ENCODE measurements at places on chromosomes 4 and X.
A peak's percentile ranks its signal among the peaks of the same experiment; 100 is the strongest.

GRCh38 chr4:26206339-26206738 lies 114.5 kb upstream of the RBPJ start:
- peak; percentile 94 for DNase-seq

- no peak for DNase-seq
These were observed 68.7 kb upstream of the NDST3 start for GRCh38 chr4:117965622-117966021.

DNA sequence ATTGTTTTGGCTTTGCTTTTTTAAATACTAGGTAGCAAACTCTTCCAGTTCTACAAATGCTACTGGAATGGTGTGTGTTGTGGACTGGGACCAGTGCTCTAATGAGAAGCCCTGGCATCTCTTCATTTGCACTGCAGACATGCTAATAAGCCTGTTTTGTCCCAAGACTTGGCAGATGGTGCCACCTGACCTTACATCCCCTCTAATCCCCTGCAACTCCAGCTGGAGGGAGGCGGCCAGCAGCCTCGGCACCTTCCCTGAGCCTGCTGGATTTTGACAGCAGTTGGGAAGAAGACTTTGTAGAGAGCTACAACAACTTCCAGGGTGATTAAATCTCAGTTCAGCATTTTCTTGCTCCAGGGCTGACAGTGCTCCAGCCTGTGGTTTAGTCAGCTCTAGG lies 200.0 kb downstream of the DCLK2 start:
- DNase-seq, result no peak

DNA sequence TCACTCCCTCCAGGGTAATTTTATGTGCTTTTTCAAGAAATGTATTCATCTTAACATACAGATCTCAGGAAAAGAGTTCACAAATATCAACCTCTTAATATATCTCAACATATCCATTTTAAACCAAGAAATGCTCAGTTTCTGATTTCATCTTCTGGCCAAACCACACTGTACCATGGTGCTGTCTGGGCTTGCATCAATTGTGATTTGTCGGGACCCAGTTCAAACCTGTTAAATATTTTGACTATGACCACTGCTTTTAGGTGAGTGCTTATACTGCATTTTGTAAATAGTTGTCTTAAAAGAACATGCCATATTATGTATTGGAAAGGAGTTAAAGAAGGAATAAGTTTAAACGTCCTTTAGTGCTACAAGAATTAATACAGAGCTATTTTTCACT lies 352.1 kb downstream of the SPOCK3 start:
- no peak for DNase-seq

- DNase-seq, result no peak
These were observed 166.5 kb downstream of the PJA1 start for GRCh38 chrX:68998716-68999115.

DNA sequence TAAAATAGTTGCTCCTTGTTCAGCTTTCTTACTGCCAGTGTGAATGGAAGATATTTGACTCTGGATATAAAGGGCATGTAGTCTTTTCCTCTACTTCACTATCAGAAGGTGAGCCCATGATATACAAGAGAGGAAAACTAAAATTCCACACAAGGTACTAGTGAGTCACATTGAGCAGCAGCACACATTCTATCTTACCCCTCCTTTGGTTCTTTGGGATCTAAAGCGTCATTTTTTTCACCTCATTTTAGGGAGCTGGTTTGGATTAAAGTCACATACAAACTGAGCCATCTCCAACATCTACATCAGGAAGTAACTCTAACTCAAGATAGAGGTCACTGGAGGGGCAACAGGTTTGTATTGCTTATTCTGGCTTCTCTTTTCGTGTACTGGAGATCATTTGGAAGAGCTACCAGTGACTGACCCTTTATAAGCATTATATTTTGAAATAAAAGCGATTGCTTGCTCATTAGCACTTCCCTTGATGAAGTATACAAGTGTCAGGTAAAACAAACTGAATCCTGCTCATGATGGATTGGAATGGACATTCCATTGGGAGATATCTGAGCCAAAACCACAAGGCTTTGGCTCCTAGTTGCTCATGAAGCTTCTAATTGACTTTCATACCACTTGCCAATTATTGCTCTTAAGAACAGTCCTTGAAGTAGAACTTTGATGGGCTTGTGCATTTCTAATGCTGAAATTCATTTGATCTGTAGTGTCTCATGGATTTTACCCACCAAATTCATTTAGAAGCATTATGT lies 124.1 kb downstream of the SPCS3 start:
- DNase-seq, result peak; percentile 95

DNA sequence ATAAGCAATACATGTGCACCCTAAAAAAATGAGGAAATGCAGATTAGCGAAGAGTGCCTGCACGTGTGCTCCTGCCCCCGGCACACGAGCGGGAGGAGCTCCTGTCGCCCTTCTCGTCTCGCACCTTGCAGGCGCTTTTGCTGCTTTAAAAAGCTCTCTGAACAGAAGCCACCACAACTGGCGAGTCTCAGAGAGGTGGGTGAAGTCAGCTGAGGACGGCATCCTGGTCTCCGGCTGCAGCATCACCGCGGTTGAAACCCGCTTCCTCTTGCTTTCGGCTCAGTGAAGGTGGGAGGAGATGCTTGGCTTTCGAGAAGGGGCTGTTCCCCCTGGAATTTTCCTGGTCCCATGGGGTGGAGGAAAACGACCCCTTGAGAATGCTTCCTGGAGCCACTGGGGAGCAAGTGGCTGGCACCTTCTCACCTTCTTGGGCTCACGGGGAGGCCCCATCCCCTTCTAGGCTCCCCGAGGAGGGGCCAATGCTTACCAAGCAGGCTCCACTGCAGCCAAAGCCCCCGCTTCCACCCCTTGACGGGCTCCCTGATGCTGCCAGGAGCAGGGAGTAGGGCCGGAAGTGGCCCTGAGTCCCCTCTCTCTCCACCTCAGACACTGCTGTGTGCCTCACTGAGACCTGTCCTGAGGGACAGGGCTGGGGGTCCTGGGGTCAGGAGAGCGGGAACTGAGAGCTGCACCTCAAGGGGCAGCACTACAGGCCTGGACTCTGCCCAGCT lies 29.2 kb upstream of the MXD4 start:
- no peak for DNase-seq

DNA sequence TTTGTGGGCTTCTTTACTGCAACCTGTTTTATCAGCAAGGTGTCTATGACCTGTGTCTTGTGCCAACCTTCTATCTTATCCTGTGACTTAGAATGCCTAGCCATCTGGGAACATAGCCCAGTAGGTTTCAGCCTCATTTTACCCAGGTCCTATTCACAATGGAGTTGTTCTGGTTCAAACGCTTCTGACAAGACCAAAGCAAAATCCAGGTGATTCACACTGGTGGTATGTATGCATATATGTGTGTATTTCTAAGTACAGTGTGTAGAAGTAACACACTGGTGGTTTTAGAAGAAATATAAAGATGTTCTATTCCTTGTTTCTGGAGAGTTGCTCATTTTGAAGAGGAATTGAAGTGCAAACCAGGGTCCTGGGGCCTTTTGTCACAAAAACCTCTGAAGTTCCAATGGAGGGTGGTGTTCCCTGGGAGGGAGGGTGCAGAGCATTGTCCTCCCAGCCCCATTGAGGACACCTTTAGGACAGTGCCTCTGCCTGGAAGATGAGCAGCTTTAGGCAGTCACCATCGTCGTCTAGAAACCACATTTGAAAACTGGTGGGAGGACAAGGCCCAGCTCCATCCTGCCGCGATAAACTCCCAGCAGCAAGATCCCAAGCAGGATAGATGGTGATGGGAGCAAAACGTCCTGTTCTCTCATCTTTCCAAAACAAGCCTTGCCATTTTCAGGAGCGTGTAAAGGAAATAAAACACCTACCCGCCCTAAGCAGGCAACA lies 191.4 kb downstream of the TSPAN5 start:
- DNase-seq, result peak; percentile 69
